ENCODE measurements at places on chromosomes 3 and 15. TPM values are rescaled to one million over a fixed set of nuclear protein-coding genes. Genes with fewer than 3 reads are reported as not detected.

DNA sequence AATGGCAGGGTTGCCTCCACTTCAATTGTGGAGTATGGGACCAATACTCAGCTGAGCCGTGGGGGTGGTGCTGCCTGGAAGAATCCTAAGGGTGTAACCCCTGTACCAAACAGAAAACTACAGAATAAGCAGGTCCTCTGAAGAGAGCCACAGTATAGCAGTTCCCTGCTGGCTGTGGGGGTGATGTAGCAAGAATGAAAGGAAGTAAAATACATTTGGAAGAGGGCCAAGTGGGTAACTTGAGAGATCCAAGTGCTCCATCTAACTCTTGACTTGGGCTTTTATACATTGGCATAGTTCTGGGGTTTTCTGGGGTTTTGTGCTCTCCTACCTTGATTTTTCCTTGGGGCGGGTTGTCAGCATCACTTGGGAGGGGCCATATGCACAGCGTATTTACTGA lies 341.4 kb downstream of the OTOL1 start:
- no peak for DNase-seq

GRCh38 chr3:115828401-115828800 lies 205.1 kb downstream of the GAP43 start:
- DNase-seq, result no peak

Gene GHRL
- total RNA-seq, result 1.0 TPM

Gene GOLGA8J
- total RNA-seq, result not detected

Gene SENP8
- total RNA-seq, result 4.4 TPM

- DNase-seq, result no peak
Measured at GRCh38 chr3:62995530-62995929, 120.3 kb upstream of the CADPS start.

DNA sequence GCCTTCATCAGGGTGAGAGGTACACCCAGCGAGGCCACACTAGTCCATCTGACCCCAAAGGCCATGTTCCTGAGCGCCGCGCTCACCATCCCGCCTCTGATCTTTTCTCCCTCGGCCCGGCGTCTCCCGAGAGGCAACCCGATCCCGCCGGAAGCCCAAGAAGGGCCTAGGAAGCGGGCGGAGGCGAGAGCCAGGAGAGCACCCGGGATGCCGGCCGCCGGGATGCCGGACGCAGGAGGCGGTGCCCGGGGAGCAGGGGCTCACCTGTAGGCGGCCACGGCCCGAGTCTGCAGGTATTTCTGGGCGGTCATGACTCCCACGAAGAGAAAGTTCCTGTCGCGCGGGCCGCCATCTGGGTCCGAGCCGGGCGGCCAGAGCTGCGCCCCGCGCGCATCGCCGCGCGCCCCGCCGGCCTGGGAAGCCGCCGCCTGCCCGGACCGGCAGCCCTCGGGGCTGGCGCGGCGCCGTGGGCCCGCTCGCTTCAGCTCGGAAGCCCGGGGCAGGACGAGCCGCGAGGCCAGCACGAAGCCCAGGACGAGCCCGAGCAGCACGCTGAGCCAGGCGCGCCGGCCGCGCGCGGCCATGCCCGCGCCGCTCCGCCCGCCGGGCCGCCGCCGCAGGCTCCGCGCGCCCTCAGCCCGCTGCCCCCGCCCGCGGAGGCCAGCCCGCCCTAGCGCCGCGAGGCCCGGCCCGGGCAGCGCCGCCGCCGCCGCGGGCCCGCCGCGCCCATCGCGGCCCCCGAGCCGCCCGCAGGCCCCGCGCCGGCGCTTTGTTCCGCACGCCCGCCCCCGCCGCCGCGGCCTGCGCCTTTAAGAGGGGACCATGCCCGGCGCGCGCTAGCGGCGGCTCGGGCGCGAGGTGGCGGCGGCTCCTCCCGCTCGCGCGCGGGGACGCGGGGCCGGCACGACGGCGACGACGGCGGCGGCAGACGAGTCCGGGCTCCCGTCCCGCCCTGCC lies 697 bp downstream of the CHSY1 start:
- DNase-seq, result no peak

Gene SMCO1
- not detected for total RNA-seq

DNA sequence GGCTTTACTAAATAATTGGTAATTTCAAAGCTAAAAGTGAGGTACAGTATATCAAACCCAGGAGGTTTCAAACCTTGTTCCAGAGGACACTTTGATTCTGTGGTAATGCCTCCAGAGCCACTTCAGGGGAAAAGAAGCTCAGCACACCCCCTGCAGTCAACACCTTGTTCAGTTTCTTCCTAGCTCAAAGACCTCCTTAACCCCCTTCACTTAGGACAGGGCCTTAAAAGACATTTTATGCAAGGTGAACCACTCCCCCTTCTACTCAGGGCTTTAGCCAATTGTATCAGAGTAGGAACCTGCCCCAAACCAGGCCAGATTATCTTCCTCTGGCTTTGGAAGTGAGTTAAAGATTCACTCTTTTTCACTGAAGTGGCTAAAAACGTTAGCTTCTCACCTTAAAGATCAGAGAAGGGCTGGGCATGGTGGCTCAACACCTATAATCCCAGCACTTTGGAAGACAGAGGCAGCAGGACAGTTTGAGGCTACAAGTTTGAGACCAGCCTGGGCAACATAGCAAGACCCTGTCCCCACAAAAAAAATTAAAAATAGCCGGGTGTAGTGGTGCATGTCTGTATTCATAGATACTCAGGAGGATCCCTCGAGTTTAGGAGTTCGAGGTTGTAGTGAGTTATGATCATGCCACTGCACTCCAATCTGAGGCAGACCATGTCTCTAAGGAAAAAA lies 3.4 kb downstream of the DENND6A start:
- no peak for DNase-seq

DNA sequence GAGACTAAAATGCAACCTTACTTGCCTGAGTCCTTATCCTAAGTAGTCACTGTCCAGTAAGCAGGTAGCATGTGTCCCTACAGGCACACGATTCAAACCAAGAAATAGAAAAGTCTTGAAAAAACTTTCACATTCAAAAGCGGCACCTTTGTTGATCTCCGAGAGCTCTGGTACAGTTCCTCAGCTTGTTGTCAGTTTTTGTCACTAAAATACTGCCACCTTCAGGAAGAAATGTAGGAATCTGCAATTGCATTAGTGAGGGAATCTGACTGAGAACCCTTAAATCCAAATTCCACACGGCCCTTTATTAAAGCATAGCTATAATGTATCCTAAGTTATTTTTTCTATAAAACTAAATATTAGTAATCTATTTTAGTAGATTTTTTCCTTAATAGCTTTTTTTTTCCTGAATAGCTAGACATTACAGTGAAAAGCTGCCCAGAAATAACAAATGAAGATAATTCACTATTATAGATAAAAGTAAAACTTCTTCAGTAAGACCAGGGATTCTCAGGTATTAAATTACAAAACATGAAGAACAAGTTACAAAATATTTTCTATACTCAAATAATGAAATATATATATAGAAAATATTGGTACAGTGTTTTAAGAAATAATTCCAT lies 44.0 kb downstream of the CCDC54 start:
- no peak for DNase-seq

Gene CPN2
- total RNA-seq, result not detected

DNA sequence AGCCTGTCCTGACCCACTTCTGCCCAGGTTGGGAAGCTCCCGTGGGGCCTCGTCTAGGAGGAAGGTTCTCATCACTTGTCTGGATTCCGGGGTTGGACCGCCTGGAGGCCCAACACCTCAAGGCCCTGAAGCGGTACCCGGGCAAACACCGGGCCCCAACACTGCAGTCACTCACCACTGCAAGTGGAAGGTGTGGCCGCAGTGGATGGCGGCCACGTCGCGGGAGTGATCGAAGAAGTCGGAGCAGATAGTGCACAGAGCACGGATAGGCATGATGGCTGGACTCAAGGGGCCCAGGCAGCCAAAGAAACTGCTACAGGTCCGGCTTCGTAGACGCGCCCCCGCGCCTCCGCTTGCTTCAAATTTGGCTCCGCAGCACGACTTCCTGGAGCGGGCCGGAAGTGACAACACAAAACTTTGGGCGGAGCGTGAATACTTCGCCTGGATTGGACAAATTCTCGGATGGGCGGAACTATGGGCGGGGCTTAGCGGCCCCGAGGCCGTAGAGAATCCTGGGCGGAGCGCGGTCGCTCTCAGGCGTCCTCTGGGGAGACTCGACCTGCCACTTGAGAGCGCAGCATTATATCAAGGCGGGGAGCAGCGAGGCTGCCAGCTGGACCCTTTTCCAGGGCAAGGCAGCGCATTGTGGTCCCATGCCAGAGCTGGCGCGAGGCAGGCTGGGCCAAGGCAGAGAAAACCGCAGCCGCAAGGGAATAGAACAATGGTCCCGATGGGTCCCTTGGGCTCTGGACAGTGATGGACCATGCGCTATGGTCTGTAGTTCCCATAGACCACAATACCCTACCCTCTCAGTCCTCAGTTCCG lies at the start of gene TRAIP:
TRAIP (minus strand) TSS at position 384 of the 825 bp plus-strand sequence; CDS start at position 273, 111 bp downstream.
- DNase-seq, result peak; percentile 89

DNA sequence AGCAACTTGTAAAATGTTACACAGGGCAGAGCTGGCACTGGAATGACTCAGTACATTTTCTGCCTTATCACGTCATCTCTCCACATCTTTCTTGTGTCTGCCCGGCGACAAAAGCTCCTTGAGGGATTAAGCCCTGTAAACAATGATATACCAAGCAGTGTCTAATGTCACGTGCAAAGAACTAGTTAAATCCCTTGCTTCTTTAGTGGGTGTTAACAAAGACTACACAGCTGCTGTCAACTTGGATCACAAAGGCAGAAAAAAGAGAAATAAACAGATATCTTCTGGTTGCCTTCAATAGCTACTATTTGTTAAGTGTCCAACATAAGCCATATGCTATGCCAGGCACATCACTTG lies 48.1 kb upstream of the FRMD4B start:
- no peak for DNase-seq

Gene NFKBIZ
- 243 TPM for total RNA-seq

DNA sequence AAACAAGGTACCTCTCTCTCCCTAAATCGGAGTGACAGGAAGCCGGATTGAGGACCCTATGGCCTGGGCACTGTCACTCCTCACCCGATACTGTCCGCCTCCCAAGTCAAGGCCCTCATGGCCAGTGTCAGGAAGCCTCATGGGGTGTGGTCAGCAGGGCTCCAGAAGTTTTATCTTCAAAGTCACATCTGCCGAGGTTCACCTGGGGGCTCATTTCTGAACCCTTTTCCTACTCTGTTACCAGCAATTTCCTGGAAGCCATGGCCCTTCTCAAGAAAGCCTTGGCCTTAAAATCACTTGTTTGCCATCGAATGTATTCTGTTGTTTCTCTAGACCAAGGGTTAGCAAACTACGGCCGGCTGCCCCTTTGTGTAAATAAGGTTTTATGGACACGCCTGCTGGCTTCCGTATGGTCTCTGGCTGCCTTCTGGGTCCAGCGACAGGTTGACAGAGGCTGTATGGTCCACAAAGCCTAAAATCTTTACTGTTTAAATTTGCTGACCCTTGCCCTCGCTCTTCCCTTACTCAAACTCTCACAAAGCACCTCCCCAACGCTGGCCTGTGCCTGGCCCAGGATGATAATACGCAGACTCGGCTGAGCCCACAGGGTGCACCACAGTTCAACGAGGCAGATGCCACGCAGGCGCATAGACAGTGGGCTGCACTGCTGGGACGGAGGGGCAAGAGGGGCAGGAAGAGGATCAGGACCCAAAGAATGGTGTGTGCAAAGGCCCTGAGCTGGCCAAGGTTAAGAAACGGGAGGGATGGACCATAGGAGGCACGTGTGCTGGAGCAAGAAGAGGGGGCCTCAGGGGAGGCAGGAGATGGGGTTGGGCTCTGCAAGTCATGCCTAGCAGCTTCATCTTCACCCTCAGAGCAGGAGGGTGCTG lies 24.7 kb upstream of the DUSP7 start:
- DNase-seq, result no peak

- no peak for DNase-seq
Measured at GRCh38 chr15:68400066-68400456, 31.9 kb downstream of the ITGA11 start.

DNA sequence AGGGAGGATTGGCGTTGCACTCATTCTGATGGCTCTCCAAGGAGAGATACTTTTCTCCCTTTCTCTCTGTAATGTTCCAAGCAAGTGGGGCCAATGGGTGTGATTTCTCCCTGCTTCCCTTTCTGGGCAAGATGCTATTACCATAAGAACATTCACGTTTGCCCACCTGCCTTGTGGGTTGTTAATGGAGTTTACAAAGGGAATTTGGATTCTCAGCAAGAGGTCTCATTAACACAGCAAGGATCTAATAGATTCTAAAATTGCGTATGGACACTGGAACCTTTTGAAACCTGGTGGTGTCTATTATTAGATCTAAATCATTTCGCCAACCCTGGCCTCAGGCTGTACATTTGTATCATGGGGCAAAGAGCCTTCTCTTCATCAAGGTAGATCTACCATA lies 74.1 kb downstream of the SLCO3A1 start:
- no peak for DNase-seq

All from breast epithelium (tissue), 4 donors.